ENCODE measurements at places on chromosomes 4 and X. TPM values are rescaled to one million over a fixed set of nuclear protein-coding genes. Genes with fewer than 3 reads are reported as not detected.

DNA sequence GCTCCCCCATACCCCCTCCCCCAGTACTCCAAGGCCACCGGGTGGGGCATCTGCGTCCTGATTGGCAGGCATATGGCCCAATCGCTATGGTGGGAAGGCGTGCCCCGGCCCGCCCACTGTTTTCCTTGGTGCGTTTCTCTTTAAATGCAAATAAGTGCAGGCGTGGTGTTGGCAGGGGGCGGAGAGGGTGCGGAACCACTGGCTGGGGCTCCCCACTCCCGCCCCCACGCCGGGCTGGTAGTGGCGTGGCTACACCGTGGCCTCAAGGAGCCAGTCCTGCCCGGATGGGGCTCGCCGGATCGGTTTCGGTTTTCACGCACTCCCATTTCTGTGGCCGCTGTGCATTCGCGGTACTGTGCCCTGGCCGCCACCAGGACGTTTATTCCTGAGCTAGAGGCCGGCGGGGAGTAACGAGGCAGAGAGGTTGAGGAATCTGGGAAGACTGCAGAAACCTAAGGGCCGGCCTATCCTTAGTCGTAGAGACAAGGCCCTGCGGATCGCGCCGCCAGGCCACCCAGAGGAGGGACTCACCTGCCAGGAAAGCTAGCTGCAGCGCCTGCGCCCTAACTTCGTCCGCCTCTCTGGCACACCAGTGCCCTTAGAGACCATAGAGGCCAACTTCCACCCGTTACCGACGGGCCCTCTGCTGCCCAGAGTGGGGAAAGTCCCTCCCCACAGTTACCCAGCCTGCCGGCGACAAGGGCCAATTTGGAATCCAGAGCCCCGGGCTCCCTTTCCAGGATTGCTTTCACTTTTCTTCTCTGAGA, 410 bp upstream of the AMER1 start:
- DNase-seq = peak; percentile 85

The SHROOM4 gene
- total RNA-seq = not detected

DNA sequence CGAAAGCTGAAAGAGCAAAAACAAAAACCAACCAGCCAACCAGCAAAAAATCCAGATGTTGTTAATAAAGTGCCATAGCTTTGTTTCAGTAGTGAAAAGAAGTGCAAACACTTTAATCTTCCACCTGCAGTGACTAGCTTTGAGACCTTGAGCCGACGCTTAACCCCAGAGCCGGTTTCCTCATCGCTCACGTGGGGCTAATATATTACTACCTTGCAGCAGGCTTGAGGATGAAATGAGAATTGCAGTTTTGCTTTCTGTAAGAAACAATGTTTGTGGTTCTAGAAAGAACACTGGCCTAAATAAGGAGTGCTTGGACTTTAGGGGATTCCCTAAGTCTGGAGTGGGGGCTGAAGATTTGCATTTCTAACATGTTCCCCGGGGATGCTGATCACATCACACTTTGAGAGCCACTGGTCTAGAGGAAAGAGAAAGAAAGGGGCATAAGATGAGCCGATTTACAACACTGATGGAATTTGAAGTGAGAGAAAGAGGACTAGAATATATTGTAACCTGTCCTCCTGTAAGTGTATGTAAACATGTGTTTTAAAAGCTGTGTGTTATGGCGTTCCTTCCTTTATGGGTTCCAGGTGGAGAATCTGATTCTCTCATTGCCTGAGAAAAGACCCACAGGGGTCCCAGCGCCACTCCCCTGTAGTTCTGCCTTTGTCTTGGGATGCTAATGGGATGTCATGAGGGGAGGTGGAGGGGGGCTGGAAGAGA, 1.4 kb downstream of the FGF2 start:
- peak; percentile 33 for DNase-seq

The PABPC5 gene
- total RNA-seq = not detected

- DNase-seq = no peak
These were observed 65.9 kb upstream of the OGT start for GRCh38 chrX:71466979-71467523.

- no peak for DNase-seq
These were observed 893.8 kb upstream of the INTU start for GRCh38 chr4:126738926-126739325.

- no peak for DNase-seq
These were observed 487 bp downstream of the HMGB2 start for GRCh38 chr4:173333658-173334084.

DNA sequence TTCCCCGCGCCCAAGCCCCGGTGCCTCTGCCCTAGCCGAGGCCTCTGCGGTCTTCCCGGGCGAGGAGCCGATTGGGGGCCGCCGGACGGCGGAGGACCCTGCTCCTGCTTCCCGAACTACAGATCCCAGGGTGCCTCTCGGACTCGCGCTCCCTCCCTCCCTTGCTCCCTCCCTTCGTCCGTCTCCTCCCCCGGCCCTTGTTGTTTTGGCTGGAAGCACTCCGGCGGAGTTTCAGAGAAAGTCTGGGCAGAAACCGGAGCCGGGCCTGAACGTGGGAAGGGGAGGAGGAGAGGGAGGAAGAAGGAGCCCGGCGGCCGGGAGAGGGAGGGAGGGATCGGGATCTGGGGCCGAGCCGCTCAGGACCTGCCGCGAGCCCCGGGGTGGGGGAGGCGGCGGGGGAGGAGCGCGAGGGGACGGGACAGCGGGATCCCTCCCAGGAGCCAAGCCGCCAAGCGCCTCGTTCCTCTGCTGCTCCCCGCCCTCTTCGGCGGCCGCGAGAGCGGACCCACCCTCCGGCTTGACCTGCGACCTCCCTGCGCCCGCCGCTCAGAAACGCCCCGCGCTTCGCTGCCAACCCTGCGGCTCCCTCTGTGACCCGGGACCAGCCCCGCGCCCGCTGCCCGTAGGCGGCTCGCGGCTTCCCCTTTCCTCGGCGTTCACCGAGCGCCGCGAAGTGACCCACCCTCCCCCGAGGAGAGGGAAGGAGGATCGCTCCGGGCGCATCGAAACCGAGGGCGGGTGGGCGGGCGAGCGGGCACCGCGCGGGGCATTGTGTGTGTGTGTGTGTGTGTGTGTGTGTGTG, 496 bp upstream of the GAB1 start:
- no peak for DNase-seq

The NAT8L gene
- total RNA-seq = not detected

- DNase-seq = no peak
These were observed 2464.6 kb downstream of the PCDH7 start for GRCh38 chr4:33184657-33185290.

GRCh38 chrX:53078943-53079342, 3.2 kb upstream of the TSPYL2 start:
- no peak for DNase-seq

GRCh38 chr4:52840531-52841370, 21.4 kb upstream of the RASL11B start:
- DNase-seq = no peak

DNA sequence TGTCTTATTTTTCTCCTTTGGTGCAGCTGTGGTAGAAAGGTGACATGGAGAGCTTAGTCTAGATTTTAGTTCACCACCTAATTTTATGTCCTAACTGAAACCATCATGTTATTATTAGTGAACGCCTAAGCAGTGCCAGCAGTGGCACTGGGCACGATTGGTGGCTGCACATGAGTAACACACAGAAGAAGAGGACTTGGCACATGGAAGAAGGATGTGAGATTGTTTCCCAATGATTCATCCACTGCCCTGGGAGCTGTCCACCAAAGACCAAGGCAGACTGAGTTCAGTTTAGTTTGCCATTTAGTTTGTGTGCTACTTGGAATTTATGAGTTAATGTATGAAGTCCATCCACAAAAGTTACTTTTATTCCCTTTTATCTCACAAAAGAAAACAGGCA, 68.1 kb upstream of the NAP1L5 start:
- no peak for DNase-seq

- no peak for DNase-seq
These were observed 591 bp downstream of the ELK1 start for GRCh38 chrX:47649781-47650163.

DNA sequence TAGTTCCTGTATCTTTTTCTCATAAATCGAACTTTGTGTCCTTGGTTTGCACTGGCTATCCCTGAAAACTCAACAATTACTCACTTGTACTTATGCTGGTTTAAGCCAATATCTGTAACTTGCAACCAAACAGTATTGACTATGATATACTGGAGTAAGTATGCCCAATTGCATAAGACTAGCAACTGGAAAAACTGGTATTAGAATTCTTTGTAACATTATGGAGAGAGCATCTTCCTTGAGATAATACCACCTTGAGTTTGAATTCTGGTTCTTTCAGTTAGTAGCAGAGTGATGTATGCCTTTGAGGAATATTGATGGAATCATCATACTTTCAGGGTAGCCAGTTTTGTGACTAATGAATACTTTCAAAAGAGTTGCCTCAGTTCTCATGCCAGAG, 28.1 kb downstream of the BMP3 start:
- DNase-seq = no peak

The DIPK2B gene
- total RNA-seq = not detected

DNA sequence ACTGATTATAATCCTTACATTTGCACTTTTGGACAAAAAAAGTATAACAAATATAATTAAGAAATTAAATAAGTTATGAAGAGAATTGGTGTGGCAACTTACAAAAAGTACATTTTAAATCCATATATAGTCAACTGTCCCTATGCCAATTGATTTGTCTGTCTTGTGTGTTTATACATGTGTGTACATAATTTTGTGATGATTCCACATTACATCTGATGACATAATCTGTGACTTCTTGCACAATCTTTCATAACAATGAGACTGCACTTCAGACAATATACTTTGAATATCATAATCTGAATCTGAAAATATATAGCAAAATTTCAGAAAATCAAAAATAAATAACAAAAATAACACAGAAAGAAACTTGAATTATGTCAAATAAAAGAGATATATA, 953.4 kb downstream of the FAT4 start:
- DNase-seq = no peak

DNA sequence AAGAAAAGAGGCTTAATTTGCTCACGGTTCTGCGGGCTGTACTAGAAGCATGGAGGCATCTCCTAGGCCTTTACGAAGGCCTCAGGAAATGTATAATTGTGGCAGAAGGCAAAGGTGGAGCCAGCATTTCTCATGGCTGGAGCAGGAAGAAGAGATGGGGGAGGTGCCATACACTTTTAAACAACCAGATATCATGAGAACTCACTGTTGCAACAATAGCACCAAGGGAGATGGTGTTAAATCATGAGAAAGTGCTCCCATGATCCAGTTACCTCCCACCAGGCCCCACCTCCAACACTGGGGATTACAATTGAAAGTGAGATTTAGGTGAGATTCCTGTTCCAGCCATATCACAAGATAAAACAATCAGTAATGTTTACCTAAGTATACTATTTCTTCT, 45.5 kb downstream of the MTHFD2L start:
- DNase-seq = no peak

- DNase-seq = no peak
These were observed 35.0 kb downstream of the PROM1 start for GRCh38 chr4:16048619-16049419.

DNA sequence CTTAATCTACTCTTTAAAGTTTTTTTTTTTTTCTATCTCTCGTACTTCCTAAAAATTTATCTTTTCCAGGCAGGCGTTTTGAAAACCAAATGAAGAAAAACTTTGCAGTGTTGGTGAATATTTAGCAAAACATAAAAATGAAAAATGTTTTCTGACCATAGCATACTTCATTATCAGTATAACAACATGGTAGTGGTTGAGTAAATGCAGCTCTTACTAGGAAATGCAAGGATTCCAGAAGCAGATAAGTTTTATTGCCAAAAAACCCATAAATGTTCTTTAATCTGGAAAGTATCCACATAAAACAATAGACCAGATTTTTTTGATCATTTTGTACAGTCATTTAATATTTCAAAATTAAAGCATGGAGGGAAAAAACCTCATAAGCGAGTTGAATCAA, 136.9 kb upstream of the GUCY1A1 start:
- DNase-seq = no peak

- DNase-seq = no peak
These were observed 25.6 kb downstream of the SMARCA5 start for GRCh38 chr4:143538979-143539669.

GRCh38 chrX:48505481-48505880, 3.3 kb upstream of the PORCN start:
- no peak for DNase-seq

GRCh38 chrX:134373736-134374135, 86.2 kb upstream of the HPRT1 start:
- DNase-seq = no peak

DNA sequence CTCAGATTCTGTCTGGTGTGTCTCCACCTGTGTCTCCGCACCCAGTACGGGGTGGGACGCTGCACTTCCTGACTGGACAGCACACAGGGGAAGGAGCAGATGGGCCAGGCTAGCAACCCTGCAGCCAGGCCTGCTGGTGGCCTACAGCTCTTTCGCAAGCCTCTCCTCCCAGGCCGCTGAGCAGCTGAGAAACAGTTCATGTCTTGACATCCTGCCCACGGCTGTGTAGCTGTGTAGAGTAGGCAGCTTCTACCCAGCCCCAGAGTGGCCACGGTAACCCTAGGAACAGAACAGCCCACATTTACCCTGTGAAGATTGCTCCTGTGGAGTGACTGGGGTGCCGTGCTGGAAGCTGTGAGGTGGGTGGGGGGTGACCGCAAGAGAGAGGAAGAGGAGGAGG, 38.9 kb downstream of the CCNQ start:
- no peak for DNase-seq

GRCh38 chr4:180518906-180519305, 1724.3 kb upstream of the TENM3 start:
- no peak for DNase-seq

DNA sequence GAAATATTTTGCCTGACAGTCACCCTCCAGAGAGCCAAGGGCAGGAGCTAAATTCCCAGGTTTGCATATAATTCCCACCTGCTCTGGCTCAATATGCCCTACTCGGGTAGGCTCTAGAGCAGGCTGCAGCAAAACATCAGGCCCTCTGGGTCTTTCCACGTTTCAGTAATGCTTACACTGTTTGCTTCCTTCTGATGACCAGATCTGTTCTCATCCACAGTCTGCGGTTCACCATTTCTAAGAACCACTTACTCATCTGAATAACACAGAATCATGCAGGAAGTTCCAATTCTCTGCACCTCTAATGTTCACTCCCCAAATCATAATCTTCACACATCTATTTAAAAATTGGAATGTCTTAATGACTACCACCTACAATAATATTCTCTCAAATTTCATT, 141.4 kb downstream of the PPP3CA start:
- DNase-seq = peak; percentile 31

GRCh38 chr4:94826206-94826605, 68.5 kb downstream of the BMPR1B start:
- DNase-seq = no peak
